T-helper 9 cell (primary cell): ENCODE measurements at places on chromosomes 3 and 15.

- no peak for DNase-seq
Measured at GRCh38 chr3:148861277-148861869, 3.7 kb upstream of the CPA3 start.

GRCh38 chr15:47013446-47013845, 703.9 kb upstream of the SEMA6D start:
- no peak for DNase-seq

DNA sequence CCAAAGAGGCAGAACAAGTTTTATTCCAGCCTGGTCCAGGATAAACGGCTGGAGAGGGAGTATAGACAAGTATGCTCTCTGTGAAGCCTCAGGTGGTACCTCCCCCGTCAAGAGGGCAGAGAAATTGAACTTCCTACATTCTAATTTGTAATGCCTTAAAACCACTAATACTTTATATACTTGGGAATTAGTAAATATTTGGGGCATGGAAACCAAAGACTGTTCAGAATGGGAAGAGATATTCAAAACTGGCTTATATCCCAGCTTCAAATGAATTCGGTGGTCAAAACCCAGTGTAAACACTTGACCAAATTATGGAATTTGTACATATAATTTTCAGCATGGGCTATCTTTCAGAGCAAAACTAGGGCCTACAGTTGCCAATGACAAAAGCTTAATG, 122.6 kb downstream of the FBN1 start:
- DNase-seq: no peak

DNA sequence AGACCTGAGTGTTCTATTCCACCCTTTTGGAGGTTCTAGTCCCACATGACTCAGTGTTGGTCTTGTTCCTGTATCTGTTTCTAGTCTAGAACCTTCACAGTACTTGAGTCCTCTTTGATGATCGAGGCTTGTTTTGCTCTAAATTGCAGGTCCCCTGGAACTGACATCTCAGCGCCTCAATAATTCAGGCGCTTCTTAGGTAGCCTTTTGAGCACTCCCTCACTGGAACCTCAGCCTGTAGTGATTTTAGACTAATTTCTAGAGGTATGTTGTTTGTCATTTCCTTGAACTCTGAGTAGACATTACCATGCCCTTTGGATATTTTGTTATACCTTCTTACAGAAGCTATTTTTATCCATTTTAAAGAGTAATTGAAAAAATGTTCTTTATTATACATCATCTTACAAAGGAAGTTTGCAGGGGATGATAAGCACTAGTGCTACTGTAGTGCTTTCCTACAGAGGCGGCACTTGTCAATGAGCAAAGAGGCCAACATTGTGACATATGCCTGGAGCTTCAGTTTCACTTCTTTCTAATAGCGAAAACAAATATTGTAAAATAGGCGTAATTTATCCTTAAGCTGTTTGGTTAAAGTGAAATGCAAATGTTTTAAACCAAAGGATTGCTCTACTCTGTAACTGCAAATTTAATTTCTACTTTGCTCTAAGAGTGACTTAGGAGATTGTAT, 75.7 kb downstream of the EFL1 start:
- no peak for DNase-seq

DNA sequence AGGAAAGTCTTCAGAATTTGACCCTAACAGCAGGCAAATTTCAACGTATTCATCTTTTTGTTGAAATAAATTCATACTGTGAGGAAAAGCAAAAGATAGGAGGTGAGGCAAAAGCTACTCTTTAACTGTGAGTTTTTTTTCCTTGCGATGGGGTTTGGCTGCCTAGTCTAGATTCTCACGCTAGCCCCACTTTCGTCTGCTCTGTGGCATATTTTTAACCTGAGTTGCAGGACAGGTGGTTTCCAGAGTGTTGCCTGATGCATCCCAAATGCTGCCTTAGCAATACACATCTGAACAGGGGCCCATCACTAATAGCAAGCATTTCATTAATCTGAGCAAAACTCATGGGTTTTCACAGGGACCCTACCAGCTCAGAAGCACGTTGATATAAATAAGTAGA, 11.7 kb downstream of the PSMA4 start:
- DNase-seq: no peak

DNA sequence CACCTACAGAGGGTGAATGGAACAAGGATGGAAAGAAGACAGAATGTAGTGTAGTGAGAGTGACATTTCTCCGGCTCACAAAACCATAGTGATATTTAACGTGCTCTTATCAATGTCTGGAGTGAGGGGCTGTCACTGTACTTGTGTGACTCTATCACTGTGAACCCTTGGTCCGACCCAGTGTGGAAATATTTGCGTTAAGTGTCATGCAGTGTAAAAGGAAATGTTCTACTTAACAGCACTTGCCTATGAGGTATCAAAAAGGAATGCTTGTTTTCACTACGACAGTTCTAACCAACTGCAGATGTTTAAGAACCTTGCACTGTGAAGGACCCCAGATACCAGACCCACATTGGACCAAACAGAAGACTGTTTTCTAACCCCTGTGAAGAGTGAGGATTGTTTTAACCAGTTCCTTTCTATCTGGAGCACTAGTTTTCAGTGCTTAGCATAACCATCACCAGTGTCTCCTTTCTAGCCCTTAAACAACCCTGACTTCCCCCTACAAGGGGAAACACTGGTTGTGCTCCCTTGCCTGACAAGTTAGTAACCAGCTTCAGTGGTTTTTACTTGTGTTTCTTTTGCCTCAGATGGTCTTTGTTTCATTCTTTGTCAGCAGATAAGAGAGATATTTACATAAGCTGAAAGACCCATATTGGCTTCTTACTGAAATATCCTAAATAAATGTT, 144.7 kb upstream of the ABHD17C start:
- DNase-seq: no peak

DNA sequence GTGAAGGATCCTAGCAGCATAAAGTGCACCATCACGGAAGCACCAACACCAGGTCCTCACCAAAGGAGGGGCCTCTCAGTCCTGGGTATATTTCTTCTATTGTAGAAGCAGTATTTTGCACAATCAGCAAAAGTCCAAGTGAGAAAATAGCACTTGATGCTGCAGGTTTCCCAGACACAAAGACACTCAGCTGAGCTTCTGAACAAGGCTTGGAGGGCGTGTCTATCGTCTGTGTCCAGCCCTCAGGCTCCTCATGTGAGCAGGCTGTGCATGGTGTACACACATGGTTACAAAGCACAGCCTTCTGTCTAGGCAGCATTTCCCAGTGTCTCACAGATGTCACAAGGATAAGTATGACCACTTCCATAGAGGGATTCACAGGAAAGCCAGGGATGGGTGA, 98.3 kb upstream of the SPATA12 start:
- no peak for DNase-seq

- DNase-seq: no peak
Measured at GRCh38 chr3:33942483-33943150, 144.2 kb downstream of the PDCD6IP start.
